ENCODE measurements at places on chromosomes 5 and 9. TPM values are rescaled to one million over a fixed set of nuclear protein-coding genes. Genes with fewer than 3 reads are reported as not detected.

GRCh38 chr5:136424835-136425584 lies 59.7 kb upstream of the TRPC7 start:
- DNase-seq = no peak

DNA sequence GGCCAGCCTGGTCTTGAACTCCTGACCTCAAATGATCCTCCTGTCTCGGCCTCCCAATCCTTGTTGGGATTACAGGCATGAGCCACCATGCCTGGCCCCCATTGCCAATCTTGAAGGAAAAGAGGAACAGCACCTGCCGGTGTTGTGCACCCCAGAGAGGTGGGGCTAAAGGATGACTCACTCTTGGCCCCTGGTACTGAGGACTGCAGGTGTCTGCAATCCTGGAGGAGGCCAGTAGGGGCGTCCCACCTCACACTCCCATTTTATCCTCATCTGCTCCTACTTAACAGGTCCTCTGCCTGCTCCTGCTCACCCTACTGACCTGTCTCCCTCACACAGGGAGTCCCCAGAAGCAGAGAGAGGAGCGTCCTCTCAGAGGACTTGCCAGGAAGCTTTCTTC lies 390.4 kb downstream of the ARHGEF28 start:
- DNase-seq = no peak

DNA sequence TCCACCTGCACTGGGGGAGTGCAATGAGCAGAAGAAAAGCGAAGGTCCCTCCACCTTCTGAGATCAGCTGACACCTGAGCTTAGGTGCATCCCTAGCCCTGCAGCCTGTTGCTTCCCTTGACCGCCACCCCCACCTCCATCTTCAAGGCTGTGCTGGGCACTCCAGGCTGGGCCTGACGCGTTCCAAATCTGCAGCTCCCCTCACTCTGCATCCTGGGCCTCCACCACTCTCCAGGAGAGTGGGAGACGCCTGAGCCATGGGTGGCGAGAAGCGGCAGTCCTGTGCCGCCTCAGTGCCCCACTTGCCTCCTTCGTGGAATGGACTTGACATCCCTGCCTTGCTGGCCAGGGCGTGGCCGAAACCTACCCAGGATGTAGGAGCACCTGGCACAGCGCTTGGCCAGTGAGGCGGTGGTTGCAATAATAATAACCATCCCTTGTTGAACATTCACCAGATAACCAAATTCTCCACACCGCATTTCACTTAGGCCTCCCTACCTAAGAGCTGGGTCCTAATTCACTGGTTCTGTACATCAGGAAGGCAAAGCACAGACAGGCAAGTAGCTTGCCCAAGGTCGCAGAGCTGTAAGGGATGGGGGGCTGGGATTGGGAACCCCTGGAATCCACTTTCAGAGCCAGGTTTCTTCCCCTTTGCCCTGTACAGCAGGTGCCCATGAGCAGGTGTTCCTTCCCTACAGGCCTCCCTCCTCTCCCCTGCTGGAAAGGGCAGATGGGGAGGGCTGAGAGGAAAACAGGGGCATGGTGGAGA lies 11.7 kb downstream of the B4GALT7 start:
- DNase-seq = no peak

The TIMD4 gene
- 1.6 TPM for polyA plus RNA-seq

The RNF183 gene
- not detected for polyA plus RNA-seq

- DNase-seq = no peak
Observed at GRCh38 chr5:180127682-180128670, 56.4 kb upstream of the RNF130 start.

The FGF18 gene
- polyA plus RNA-seq = not detected

The CXCL14 gene
- polyA plus RNA-seq = not detected

DNA sequence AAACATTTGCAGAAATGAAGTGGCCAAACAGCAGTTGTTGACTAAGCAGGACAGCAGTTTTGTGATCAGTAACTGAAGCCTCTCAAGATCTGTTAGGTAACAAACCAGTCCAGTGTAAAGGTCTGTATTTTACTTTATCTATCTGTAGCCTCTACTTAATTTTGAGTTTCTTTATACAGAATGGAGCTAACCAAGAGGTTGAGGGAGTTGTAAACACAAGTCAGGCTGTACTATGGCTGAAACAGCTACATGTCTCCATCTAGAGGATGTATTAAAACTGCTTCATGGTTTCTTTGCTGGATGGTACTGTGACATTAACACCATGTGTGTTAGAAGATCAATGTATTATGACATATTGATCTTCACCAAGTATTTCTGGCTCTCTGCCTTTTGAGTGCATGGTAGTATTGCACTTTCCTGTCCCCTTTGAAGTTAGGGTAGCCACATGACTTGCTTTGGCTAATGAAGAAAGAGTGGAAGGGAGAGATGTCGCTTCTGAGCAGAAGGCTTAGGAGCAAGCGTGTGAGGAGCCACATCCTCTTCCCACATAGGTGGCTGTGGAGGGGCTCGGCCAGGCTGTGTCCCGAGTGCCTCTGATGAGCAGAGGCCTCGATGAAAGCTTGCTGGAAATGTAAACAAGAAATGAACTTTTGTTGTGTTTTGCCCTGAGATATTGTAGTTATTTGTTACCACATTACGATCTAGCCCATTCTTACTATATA lies 105.6 kb upstream of the PCA3 start:
- DNase-seq = no peak

DNA sequence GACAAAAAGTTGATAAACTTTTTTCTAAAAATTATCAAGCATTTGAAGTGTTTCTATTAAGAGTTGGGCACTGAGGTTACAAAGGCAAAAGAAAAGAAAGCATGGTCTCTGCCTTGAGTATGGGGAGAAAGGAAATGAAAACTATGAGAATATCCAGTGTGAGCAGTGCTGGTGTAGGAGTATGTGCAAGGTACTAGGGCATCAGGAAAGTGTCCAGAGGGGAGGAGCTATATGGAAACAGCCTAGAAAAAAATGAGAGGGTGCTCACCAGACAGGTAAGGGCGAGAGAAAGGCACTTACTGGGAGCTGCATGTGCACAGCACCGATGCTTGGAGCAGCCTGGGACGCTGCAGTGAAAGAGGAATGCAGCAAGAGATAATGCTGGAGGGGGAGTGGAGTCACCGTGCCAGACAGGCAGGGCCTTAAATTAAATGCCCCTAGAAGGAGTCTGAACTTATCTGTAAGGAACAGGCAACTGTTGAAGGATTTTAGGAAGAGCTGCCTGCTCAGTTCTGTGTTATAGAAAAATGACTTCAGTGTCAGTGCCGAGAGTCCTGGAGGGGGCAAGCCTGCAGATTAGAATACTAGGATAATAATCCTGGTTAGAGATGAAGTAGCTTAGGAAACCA lies 14.0 kb downstream of the MCC start:
- DNase-seq = no peak

The DIRAS2 gene
- polyA plus RNA-seq = not detected

- DNase-seq = no peak
Observed at GRCh38 chr5:145237843-145238242, 597.3 kb downstream of the PRELID2 start.

DNA sequence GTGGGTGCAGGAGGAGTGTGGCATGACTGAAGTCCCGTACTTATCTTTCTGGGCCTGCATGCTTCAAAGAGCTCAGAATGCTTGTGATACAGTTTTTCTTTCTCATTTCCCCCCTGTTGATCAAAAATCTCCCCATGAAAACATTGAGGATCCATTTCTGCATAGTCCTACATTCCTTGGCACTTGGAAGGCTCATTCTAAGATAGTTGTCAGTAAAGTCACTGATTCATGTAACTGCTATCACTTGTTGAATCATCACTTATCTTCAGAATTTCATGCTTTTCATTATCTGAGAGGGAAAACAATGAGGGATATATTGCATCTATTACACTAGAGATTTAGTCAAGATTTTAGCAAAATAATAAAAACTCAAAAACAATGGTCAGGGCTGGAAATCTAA lies 1953.1 kb upstream of the CDH6 start:
- no peak for DNase-seq

The NRARP gene
- polyA plus RNA-seq = not detected

DNA sequence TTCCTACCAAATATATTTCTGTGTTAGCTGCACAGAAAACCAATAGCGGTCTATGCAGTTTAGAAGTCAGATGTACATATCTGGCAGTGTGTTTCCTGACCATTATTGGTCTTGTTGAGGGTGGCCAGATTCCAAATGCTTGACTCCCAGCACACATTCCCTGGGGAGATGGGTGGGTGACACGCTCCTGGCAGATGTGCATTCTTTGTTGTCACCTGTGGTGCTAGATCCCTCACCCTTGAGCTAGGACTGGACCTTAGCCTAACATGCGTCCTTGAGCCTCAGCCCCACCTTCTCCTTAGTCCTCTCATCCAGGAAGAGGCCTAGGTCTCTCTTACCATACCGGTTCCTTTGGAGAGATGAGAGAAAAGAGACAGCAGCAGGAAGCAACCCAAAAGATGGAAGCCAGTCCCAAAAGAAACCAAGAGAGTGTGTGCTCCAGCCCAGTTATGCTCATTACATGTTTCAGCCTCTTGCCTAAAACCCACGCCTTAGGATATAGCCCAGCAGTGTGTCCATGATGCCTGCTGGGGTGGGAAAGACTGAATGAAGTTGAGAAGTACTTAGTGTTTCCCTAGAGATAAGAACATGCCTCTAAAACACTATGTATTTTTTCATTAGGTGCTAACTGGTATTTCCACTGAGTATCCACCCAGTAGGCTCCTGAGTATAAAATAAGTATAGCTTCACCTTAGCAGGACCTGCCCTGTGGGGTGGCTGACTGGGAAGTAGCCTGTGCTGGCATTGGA lies 116.7 kb downstream of the PDE8B start:
- DNase-seq = no peak

- DNase-seq = no peak
Observed at GRCh38 chr5:61666064-61666621, 334.1 kb downstream of the ZSWIM6 start.

The NXNL2 gene
- polyA plus RNA-seq = not detected

DNA sequence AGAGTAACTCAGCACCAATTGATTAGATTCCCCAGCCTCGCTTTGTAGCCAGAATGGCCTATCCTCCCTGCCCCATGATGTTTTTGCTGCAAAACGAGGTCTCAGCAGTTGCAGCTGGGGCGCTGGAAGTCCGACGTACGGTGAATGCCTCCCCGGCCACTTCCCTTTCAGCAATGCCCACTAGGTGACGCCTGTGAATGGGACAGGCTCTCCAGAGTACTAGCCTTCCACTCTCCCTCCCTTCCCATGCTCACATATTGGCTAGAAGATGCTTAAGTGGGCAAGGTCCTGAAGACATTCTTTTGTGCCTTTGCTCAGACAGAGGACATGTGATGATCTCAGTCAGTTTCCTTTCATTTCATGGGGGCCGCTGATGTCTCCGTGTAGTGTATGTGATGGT lies 50.8 kb downstream of the DMRT2 start:
- DNase-seq = no peak

The C5 gene
- 0.41 TPM for polyA plus RNA-seq

- DNase-seq = no peak
Observed at GRCh38 chr5:170173227-170173626, 59.6 kb upstream of the C5orf58 start.

- no peak for DNase-seq
Observed at GRCh38 chr5:32471784-32472183, 27.2 kb upstream of the ZFR start.

DNA sequence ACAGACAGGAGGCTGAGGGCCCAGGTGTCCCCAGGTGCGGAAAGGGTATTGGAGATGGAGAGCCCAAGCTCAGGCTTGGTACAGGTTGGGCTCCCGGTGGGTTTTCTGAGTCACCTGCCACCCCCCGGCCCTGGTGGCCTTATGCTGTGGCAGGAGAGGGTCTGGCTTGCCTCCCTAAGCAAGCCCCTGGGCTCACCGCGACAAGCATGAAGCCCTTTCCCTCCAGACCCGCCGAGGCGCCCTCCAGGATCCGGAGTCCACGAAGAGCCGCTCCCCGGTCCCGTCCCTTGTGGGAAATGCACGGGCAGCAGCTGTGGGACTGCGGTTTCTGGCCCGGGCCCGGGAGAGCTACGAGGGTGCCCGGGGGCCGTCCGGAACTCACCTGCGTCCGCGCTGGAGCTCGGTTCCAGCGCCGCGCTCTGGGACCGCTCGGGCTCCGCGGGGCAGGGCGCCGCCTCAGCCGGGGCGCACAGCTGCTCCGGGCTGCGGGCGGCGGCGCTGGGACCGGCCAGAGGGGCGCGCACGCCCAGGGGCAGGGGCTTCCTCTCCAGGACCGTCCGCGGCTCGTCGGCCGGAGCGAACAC lies 757 bp downstream of the SAPCD2 start:
- no peak for DNase-seq

The TXNDC8 gene
- not detected for polyA plus RNA-seq

- peak; percentile 88 for DNase-seq
Observed at GRCh38 chr9:99821396-99822108, at the start of gene NR4A3. Gene NR4A3 (plus strand): TSS chr9:99821885. CDS start chr9:99828043, 6,158 bp downstream.

DNA sequence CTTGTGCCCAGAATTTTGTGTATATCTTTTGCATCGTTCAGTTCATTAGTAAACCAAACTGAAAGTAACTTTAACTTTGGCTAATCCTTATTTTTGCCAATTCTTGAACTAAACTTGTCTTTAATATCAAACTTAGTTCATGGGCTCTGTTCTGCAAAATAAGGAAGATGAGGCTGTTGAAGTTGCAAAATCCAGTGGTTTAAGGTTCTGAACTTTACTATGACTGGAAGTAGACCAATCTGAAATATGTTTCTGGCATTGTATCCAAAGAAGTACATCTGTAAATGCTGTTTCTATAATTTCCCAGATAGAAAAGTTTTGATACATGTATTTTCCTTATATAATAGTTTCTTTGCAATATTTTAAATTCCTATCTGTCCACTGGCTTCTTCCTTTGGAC lies 238.1 kb downstream of the CETN3 start:
- DNase-seq = no peak

Measured in naive thymus-derived CD4-positive, alpha-beta T cell (primary cell).